Posterior vena cava (tissue), 2 donors: ENCODE measurements at places on chromosomes 11 and 22.
A peak's percentile ranks its signal among the peaks of the same experiment; 100 is the strongest.

DNA sequence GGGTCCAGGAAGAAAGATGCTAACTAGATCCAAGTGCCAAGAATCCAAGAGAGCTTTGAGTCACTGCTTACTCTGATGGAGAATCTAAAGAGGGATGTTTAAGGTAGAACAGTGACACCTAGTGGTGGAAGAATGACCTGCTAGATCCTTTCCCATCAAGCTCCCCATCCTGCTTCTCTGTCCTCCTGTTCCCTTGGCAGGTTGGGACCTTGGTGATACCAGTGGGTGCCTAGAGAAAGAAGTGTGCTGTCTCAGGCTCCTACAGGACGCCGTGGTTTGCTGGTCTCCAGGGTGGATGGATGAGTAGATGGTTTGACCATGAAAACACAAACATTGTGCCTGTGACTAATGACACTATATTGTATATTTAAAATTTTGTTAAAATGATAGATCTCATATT, 383.7 kb downstream of the TMEM135 start:
- no peak for DNase-seq

DNA sequence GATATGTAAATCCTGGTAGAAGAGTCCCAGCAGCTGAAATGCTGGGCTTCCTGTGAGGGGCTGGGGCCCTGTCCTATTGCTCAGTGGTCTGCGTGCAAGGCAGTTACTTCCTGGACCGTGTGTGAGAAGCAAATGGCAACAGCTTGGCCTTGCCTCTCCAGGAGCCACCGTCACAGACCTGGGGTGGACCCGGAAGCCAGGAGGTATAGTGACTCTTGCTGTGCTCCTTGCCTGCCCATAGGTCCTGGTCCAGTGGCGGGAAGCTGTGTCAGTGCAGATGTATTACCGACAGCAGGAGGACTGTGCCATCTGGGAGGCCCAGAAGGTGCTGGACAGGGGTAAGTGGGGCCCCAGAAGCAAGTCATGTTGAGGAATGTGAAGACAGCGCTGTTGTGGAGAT, 54.3 kb downstream of the PISD start:
- DNase-seq: no peak

- no peak for DNase-seq
These were observed 590 bp downstream of the COMMD9 start for GRCh38 chr11:36288442-36289225.

- DNase-seq: no peak
These were observed 30.3 kb upstream of the PRR5 start for GRCh38 chr22:44671742-44672141.

DNA sequence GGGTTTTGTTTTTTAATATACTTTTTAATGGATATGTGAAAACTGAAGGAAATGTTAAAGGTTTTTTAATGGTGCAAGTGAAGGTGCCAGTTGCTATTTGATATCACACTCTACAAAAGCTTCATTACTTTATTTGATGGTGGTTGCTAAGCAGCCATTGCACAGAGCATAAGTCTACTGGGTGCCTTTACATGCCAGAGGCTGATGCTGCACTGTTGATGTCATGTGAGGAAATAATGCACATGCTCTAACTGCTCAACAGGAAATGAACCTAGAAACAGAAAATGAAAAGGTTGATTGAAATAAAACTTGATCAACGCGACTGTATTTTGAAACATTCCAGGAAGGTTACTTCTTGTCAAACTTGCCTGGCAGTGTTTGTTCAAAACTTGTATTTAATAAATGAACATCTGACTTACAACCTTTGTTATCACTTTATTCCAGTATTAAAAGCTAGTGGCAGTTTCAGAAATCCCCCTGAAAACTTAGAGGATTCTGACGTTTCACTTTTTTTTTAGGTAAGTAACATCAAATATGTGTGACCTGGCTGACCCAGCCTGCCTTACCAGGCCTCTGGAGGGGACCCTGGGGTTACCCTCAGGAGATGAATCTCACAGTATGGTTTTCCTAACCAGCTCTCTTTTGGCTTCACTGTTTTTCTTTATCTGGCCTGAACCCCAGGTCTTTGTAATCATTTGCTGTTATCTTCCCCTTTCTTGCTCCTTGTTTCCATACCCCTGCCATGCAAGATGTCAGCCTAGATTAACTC, 2.4 kb upstream of the ATP5MG start:
- no peak for DNase-seq

GRCh38 chr22:30968015-30968923, at the start of gene MORC2:
Gene MORC2, minus strand, starts transcription at chr22:30968774. Its CDS starts 885 bp downstream, at chr22:30967889.
- no peak for DNase-seq

- no peak for DNase-seq
These were observed 112.9 kb upstream of the DDI1 start for GRCh38 chr11:103923451-103923931.

GRCh38 chr11:3060436-3061025, 3.3 kb upstream of the CARS1 start:
- peak; percentile 58 for DNase-seq

- DNase-seq: no peak
These were observed 172.6 kb upstream of the LUZP2 start for GRCh38 chr11:24324211-24324610.

GRCh38 chr11:8724682-8725081, 42.1 kb downstream of the RPL27A start:
- no peak for DNase-seq

GRCh38 chr11:94933223-94934130, 39.9 kb downstream of the CWC15 start:
- DNase-seq: no peak

DNA sequence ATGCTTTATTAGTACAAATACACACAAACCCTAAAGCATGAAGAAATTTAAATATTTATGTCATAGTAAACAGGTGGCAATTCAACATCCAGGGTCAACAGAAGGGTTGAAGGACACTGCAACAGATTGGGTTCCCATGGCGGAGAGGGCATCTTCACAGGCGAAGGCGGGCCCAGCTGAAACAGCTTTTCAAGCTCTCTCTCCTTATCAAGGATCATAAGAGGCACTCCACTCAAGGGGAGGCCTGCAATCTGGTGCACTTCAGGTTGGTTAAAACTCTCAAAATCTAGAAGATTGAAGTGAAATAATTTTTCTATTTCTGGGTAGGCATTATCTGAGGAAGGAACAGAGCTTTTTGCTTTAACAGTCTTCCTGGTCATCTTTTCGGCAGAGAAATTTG, 16.8 kb upstream of the SLC22A8 start:
- DNase-seq: no peak

DNA sequence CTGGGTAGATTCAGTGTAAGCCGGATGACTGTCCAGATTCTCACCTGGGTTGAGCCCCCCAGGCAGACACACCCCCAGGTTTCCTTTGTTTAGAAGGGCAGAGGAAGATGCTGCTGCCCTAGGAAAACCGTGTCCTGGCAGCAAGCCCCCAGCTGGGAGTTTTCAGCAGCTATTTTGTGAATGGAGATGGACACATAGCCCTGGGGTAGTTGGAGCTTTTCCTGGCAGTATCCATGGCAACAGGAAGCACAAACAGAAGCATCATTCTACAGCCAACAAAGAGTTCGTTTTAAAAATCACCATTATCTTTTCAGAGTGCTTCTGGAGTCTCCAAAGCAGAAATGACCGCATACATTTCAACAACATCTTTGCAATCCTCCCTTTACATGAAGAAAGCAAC, 245.5 kb downstream of the BRD1 start:
- no peak for DNase-seq

DNA sequence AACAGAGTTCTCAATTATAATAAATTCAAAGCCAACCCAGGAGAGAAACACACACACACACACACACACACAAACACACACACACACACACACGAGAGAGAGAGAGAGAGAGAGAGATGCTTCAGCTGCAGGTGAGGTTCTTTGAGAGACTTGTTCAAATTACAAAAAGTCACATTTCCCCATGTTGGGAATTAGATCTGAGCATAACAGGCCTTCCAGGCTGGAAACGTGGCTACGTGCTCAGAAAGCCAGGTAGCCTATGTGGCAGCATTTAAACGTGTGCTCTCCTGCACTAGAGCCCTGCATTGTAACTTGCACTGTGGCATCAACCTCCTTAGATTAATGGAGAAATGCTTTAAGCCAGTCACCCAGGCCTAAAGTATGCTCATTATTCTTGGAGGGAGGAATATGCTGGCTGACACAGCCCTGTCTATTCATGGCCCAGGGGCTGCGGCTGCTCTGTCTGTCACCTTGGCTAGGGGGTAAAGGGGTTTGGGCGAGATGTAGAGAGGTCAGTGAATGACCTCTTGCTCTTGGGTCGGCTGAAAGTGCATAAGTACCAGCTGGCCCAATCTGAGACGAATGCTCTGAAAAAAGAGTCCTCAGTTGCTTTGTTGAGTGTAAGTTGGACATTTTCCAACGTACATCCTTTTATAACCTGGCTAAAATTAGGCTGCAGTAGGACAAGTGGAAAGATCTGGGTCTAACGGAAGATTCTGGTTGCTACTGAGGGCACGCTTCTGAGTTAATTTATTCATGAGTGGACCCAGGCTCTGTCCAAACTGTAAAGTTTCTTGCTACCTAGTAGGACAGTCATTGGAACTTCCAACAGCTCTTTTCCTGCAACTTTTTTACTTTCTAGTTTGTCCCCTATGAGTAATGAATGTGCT, 171.1 kb upstream of the SEZ6L start:
- no peak for DNase-seq

- DNase-seq: no peak
These were observed 74.6 kb downstream of the AASDHPPT start for GRCh38 chr11:106152013-106152412.

DNA sequence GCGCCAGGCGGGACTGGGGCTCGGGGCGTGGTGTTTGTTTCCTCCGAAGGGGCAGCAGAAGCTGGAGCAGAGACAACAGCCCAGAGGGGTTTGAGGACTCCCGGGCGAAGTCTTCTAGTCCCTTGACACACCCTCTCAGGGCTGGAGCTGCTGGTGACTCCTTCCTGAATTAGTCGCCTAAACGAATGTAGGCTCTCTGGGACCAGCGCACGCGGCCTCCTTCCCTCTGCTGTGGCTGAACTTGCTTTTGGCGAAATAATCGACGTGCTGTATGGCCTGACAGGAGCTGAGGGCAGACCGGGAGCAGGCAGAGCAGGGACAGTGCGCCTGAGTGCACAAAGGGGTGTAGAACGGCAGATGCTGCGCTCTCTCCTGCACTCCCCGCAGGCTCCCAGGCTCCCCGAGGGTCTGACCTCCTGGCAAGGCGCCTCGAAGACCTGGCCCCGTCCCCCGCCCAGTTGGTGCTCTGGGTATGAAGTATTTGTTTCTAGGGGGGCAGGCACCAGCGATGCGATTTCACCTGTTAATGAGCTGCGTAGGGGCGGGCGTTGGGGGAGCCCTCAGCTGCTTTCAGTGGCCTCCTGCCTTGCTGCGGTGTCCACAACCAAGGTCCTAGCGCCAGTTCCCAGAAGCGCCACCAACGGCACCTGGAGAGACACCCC, 5.3 kb downstream of the SLC17A6 start:
- DNase-seq: peak; percentile 70
